Lower lobe of right lung (tissue), 2 donors: ENCODE measurements at places on chromosomes 1 and 21. TPM values are rescaled to one million over a fixed set of nuclear protein-coding genes. Genes with fewer than 3 reads are reported as not detected.

GRCh38 chr1:6477039-6477820 lies 11.3 kb upstream of the TNFRSF25 start:
- peaks cover 7% of the 10 kb centered on the region for H3K4me1 ChIP-seq
- no peaks in the 10 kb centered on the region for H3K36me3 ChIP-seq
- H3K4me3 ChIP-seq, result no peak overlapping the region
- DNase-seq, result peak; percentile 46
- H3K27me3 ChIP-seq, result no peaks in the 10 kb centered on the region

Gene TRIM45
- 2.1 TPM for total RNA-seq

DNA sequence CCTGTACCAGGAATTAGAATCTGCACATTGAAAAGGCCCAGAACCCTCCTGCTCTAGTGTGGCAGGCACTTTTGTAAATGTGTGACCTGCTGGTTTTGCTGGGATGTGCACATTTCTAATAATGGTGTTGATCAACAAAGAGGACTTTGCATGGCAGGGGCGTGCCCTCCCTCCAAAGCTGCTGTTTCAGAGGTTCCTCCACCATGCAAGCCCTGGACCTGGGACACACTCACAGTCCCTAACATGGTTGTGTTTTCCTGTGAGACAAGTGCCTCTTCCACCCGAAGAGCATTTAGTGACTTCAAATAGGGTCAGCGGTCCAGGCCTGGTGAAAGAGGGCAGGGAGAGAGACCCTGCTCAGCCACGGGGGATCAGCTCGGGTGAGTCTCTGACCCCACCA lies 28.1 kb downstream of the TENT5C start:
- no peak for DNase-seq
- H3K4me1 ChIP-seq, result peaks cover 28% of the 10 kb centered on the region

- peaks cover 8% of the 10 kb centered on the region for H3K27me3 ChIP-seq
- H3K27ac ChIP-seq, result no peak overlapping the region
- no peaks in the 10 kb centered on the region for H3K36me3 ChIP-seq
Observed at GRCh38 chr1:34267326-34267725, 90.6 kb downstream of the C1orf94 start.

GRCh38 chr1:207407655-207408260 lies 46.4 kb upstream of the CR2 start:
- H3K4me1 ChIP-seq, result no peaks in the 10 kb centered on the region
- no peak overlapping the region for H3K4me3 ChIP-seq
- no peaks in the 10 kb centered on the region for H3K36me3 ChIP-seq
- H3K27ac ChIP-seq, result no peak overlapping the region

DNA sequence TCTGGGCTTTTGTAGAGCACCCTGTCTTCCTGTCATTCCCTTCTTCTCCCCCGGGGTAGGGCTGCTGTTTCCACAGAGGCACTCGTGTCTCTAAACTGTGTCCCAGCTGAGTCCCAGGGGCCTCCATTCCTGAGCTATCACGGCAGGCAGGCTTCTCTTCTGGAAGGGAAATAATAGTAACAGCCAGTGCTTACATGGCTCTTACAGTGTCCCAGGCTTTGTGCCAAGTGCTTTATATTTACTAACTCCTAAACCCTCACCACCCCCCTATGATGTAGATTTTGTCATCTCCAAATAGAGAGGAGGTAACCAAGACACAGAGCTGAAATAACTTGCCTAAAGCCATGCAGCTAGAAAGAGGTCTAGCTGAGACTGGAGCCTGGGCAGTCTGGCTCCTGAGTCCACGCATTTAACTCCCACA lies 1.4 kb upstream of the CELF3 start:
- no peak overlapping the region for H3K27ac ChIP-seq
- no peak overlapping the region for H3K4me3 ChIP-seq
- no peak for DNase-seq
- peaks cover 29% of the 10 kb centered on the region for H3K4me1 ChIP-seq

- H3K27ac ChIP-seq, result no peak overlapping the region
- H3K4me3 ChIP-seq, result no peak overlapping the region
- H3K27me3 ChIP-seq, result no peaks in the 10 kb centered on the region
- H3K4me1 ChIP-seq, result peaks cover 24% of the 10 kb centered on the region
- peaks cover 27% of the 10 kb centered on the region for H3K36me3 ChIP-seq
- no peak for DNase-seq
Observed at GRCh38 chr1:27609210-27609555, 5.2 kb upstream of the AHDC1 start.

Gene CD52
- 541 TPM for total RNA-seq

Gene CNKSR1
- 25.0 TPM for total RNA-seq

Gene OVAAL
- not detected for total RNA-seq

Gene HSD17B7
- total RNA-seq, result 25.0 TPM

DNA sequence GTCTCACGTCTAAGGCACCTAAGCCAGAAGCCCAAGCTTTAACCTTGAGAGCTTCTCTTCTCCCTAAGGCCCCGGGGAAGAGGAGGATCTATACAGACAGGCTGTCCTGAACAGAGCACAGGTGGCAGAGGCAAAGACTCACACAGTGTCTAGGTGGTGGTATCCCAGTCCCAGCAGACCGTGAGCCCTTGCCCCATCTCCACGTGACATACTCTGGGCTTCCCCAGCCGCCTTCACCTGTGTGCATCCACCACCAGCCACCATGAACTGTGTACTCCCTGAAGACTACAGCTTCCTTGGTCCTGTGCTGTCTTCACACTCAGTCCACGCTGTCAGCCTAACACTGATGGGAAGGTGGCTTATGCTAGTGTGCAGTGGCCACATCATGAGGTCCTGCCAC lies 31.7 kb downstream of the SZT2 start:
- peaks cover 93% of the 10 kb centered on the region for H3K36me3 ChIP-seq
- no peak overlapping the region for H3K4me3 ChIP-seq
- no peak for DNase-seq
- no peaks in the 10 kb centered on the region for H3K4me1 ChIP-seq
- no peak overlapping the region for H3K27ac ChIP-seq

- no peak overlapping the region for H3K4me3 ChIP-seq
- no peaks in the 10 kb centered on the region for H3K36me3 ChIP-seq
- no peak overlapping the region for H3K27ac ChIP-seq
- H3K27me3 ChIP-seq, result no peaks in the 10 kb centered on the region
Observed at GRCh38 chr1:170162459-170163246, 16.9 kb downstream of the NTMT2 start.

Gene GPR89A
- 15.3 TPM for total RNA-seq

Gene NBPF20
- 2.4 TPM for total RNA-seq

DNA sequence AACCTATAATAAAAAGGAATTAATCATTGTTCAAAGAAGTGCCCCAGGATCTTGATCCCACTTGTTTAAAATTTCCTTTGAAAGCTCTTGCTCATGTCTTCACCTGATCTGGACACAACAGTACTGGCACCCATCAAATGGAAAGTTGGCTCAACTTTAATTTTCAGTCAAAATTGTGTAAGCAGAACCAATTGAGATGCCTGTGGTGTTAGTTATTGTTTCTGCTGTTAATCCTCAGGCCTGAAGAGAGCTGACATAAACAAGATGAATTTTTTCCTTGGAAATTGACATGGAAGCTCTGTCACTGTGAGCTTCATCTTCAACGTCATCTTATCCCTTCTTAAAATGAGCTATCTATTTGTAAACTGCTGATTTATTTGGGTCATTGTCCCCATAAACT lies 88.3 kb upstream of the TNFSF4 start:
- no peaks in the 10 kb centered on the region for H3K27me3 ChIP-seq
- no peak overlapping the region for H3K27ac ChIP-seq
- no peaks in the 10 kb centered on the region for H3K4me1 ChIP-seq
- no peak for DNase-seq

GRCh38 chr1:246876431-246876830 lies 55.3 kb downstream of the AHCTF1 start:
- no peaks in the 10 kb centered on the region for H3K4me1 ChIP-seq
- H3K36me3 ChIP-seq, result peaks cover 84% of the 10 kb centered on the region
- DNase-seq, result no peak
- no peak overlapping the region for H3K27ac ChIP-seq

DNA sequence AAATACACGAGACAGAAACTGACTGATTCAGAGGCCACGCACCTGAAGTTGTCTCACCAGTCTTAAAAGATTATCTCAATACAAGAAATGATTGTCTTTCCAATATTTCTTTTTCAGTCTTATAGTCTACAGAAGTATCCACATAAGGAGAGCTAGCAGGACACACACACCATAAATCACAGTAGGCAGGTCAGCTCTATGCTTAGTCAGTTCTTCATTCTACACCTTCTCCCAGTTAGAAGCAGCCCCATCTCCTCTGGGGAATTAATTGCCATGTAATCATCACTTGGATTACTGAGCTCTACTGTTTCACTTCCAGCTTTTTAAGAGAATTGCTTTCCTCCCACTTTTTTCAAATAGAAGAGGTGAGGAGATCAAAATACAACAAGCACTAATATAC lies 59.6 kb downstream of the SMYD3 start:
- H3K27me3 ChIP-seq, result no peaks in the 10 kb centered on the region
- no peak for DNase-seq
- H3K36me3 ChIP-seq, result no peaks in the 10 kb centered on the region
- no peak overlapping the region for H3K27ac ChIP-seq

- no peaks in the 10 kb centered on the region for H3K36me3 ChIP-seq
- H3K27me3 ChIP-seq, result no peaks in the 10 kb centered on the region
- H3K4me1 ChIP-seq, result peaks cover 37% of the 10 kb centered on the region
- no peak overlapping the region for H3K4me3 ChIP-seq
- H3K27ac ChIP-seq, result peak overlapping the region; percentile 73
- no peak for DNase-seq
Observed at GRCh38 chr1:94068096-94068998, 52.6 kb downstream of the ABCA4 start.

Gene OR2L2
- not detected for total RNA-seq

- H3K27ac ChIP-seq, result no peak overlapping the region
- peaks cover 12% of the 10 kb centered on the region for H3K4me1 ChIP-seq
- no peak overlapping the region for H3K4me3 ChIP-seq
- no peak for DNase-seq
Observed at GRCh38 chr1:167643441-167643840, 13.4 kb downstream of the RCSD1 start.

DNA sequence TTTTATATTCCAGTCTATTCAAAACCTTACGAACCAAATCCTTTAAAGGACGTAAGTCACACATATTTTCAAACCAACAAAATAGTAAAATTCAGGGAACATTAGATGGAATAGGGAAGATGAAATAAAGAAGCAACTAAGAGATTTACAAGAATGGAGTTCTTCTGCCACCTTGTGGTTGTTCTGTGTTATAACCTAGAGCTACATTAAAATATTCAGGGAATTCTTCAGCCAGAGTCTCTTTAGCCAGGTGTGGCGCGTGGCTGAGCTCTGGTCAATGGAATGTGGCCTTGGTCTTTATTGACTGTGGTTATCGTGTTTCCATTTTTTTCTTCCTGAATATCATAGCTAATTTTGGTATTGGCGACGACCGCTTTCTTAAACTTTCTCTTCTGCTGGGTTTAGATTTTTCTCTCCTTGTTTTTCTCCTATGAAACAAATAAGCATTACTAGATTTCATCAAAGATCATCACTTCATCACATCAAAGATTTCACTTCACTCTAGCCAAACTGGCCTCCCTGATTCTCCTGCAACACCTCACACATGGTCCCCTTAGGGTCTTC lies 221.3 kb downstream of the MRPL39 start:
- H3K36me3 ChIP-seq, result no peaks in the 10 kb centered on the region
- no peak overlapping the region for H3K27ac ChIP-seq
- H3K27me3 ChIP-seq, result no peaks in the 10 kb centered on the region
- H3K4me3 ChIP-seq, result no peak overlapping the region
- DNase-seq, result no peak
